GM23338 (cell line): ENCODE measurements at places on chromosomes 1 and 21. TPM values are rescaled to one million over a fixed set of nuclear protein-coding genes. Genes with fewer than 3 reads are reported as not detected.

GRCh38 chr1:176559878-176560277 lies 96.9 kb downstream of the PAPPA2 start:
- H3K36me3 ChIP-seq: no peaks in the 10 kb centered on the region
- peaks cover 4% of the 10 kb centered on the region for H3K4me1 ChIP-seq
- H3K27me3 ChIP-seq: no peaks in the 10 kb centered on the region
- no peak overlapping the region for H3K27ac ChIP-seq

DNA sequence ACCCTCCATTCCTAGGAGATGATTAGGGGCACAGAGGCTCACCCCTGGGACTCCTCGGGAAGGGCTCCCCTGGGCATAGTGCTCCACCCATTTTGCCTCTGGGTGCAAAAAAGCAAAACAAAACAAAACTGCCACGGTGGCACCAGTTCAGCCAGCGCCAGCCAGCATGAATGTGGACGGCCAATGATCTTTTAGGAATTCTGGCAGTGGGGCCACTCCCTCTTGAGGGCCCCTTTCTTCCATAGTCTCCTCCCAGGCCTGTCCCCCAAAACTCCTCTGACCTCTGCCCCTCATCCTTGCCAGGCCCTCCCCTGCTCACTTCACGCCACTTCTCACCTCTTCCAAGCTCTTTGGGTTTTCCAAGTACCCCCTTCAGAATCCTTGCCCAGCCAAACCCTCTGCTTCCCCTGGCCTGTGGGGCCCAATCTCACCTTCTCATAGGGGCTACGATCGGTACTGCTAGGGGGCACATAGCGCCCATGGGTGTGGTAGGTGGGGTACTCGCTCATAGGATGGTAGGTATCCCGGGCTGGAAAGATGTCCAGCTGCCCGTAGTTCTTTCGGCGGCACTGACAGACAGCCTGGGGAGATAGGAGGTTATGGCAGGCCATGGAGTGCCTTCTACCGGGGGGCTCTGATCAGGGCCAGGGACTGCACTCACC lies 13.3 kb downstream of the TRIM46 start:
- no peaks in the 10 kb centered on the region for H3K27me3 ChIP-seq
- DNase-seq: no peak

DNA sequence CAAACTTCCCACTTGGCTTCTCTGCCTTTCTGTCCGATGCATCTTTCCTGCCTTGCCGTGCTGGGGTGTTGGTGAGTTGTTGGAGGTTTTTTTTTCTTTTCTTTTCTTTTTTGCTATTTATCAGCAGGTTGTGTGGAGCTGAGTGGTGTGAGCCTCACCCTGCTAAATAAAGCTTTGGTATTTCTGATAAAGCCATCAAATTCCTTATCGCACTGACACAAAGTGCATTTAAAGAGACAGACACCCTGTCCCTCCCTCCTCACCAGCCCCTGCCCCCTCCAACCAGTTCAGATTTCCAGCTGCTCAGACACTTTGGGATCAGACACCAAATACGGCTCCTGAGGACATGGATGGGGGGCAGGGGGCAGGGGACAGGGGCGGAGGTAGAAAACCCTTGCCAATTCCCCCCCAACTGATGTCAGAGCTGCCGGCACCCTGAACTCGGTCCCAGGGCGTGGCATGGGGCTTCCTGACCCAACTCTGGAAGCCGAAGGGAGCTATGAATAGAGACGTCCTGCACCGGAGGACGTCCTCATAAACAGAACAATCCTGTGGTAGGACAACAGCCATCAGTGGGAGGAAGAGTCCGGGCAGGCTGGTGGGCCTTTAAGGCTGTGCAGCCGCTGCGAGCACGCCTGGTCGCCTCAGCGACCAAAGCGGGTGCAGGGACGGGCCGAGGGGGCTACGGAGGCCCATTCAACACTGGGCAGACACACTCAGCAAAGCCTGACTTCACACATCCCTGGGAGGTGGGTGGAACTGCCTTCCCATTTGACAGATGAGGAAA lies 79.0 kb downstream of the CASZ1 start:
- DNase-seq: no peak
- peaks cover 20% of the 10 kb centered on the region; the same call in 1 of the 2 replicates for H3K4me1 ChIP-seq
- H3K27ac ChIP-seq: no peak overlapping the region
- no peaks in the 10 kb centered on the region for H3K36me3 ChIP-seq
- H3K4me3 ChIP-seq: no peak overlapping the region

- H3K4me1 ChIP-seq: no peaks in the 10 kb centered on the region; the same call in 1 of the 2 replicates
- H3K36me3 ChIP-seq: no peaks in the 10 kb centered on the region
- H3K27ac ChIP-seq: no peak overlapping the region
- DNase-seq: no peak
- H3K27me3 ChIP-seq: no peaks in the 10 kb centered on the region
- no peak overlapping the region for H3K4me3 ChIP-seq
Measured at GRCh38 chr1:67439277-67440029, 9.3 kb upstream of the SERBP1 start.

The CD247 gene
- total RNA-seq: 1.4 TPM in 1 of 2 replicates, not detected in the other

- H3K4me1 ChIP-seq: peaks cover 48% of the 10 kb centered on the region
- peak overlapping the region; percentile 5 for H3K27ac ChIP-seq
- peak; percentile 30 for DNase-seq
- H3K4me3 ChIP-seq: no peak overlapping the region
- H3K27me3 ChIP-seq: no peaks in the 10 kb centered on the region
Measured at GRCh38 chr1:201748335-201748734, 80.6 kb upstream of the IPO9 start.

DNA sequence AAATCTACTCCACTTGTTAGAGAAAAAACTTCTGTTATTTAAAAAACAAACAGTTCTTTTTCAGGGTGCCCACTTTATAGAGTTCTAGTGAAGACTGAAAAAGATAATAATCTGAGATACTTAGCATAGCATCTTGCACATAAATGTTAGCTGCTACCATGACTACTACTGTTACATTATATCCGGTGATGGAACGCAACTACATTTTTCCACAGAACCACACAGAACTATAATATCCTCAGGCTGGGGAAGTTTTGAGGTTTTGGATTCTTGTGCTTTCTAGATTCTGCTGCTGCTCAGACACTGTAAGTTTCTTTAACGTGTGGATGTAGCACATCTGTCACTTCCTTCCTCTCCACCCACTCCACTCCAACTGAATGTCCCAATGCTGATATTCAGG lies 110.3 kb downstream of the PTPN14 start:
- H3K36me3 ChIP-seq: no peaks in the 10 kb centered on the region
- no peak overlapping the region for H3K4me3 ChIP-seq
- DNase-seq: no peak
- peak overlapping the region; percentile 94 for H3K27ac ChIP-seq

GRCh38 chr1:221039616-221040015 lies 160.4 kb downstream of the HLX start:
- DNase-seq: peak; percentile 7
- no peak overlapping the region for H3K4me3 ChIP-seq
- no peak overlapping the region for H3K27ac ChIP-seq

DNA sequence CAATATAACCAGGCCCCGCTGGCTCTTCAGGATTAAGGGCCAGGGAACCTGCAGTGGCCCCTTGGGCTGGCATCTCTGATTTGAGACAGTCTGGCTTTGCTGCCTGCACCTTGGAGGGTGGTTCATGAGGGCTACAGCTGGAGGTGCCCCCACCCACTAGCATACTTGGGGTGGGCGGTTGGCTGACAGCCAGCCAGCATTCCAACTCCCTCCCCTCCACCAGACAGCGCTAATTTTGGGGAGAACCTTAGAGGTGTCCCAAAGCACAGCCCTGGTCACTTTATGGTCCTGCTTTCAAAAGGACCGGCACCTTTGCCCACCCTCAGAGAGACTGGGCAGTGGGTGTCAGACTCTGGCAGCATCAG lies 180.7 kb upstream of the VAMP3 start:
- no peaks in the 10 kb centered on the region for H3K4me1 ChIP-seq
- H3K27ac ChIP-seq: no peak overlapping the region
- H3K36me3 ChIP-seq: no peaks in the 10 kb centered on the region
- H3K27me3 ChIP-seq: no peaks in the 10 kb centered on the region
- no peak for DNase-seq
- H3K4me3 ChIP-seq: no peak overlapping the region

The KRTAP19-1 gene
- not detected in 2 replicates for total RNA-seq

DNA sequence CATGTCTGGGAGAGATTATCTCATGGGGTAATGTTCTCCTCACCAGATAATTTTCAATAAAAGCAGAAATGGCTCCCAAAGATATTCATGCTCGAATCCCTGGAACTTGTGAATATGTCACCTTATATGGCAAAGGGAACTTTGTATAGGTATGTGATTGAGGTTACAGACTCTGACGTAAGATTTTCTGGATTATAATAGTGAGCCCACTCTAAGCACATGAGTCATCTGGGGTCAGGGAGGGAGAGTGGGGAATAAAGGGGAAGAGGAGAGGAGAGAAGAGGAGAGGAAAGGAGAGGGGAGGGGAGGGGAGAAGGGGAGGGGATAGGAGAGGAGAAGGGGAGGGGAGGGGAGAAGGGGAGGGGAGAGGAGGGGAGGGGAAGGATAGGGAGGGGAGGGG lies 1193.9 kb downstream of the PLA2G4A start:
- no peak overlapping the region for H3K27ac ChIP-seq
- H3K4me1 ChIP-seq: no peaks in the 10 kb centered on the region
- H3K4me3 ChIP-seq: no peak overlapping the region
- DNase-seq: no peak
- no peaks in the 10 kb centered on the region for H3K27me3 ChIP-seq

The IFNLR1 gene
- 4.2 and 4.3 TPM in 2 replicates for total RNA-seq

DNA sequence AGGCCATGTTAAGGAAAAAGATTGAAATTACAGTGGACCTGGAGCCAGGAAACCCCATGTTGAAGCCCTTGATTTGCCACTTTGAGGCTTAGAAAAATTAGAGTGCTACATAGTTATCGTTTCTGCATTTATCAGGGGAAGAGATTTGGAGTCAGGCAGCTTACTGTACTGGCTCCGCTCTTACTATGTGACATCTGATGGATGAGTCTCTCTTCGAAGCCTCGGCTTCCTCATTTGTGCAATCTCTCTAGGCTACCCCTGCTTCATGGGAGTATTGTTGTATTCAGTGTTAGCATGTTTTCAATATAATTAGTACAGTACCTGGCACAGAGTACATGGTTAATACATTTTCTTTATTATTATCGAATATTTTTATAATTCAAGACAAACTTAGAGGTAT lies 480.4 kb upstream of the USP24 start:
- DNase-seq: no peak
- H3K4me3 ChIP-seq: no peak overlapping the region
- H3K4me1 ChIP-seq: no peaks in the 10 kb centered on the region

- no peak overlapping the region for H3K27ac ChIP-seq
- DNase-seq: no peak
- H3K4me1 ChIP-seq: peaks cover 11% of the 10 kb centered on the region
- H3K27me3 ChIP-seq: 0 out of 2 replicates have a peak, but pooled peaks cover 5% of the 10 kb centered on the region
Measured at GRCh38 chr1:46199233-46199749, 1.1 kb upstream of the POMGNT1 start.

GRCh38 chr1:24393892-24394291 lies 19.7 kb downstream of the STPG1 start:
- H3K4me3 ChIP-seq: 0 out of 2 replicates have a peak overlapping the region, but pooled peaks have one; percentile 16
- H3K4me1 ChIP-seq: peaks cover 21% of the 10 kb centered on the region
- no peaks in the 10 kb centered on the region for H3K27me3 ChIP-seq
- no peaks in the 10 kb centered on the region for H3K36me3 ChIP-seq
